Stimulated activated CD4-positive, alpha-beta T cell treated with anti-CD3 and anti-CD28 coated beads, Interleukin-2, amount 100 ng/mL, for 24 hours (primary cell): ENCODE measurements at places on chromosomes 1 and 21.
A peak's percentile ranks its signal among the peaks of the same experiment; 100 is the strongest.

- no peak for DNase-seq
Observed at GRCh38 chr1:23848673-23849616, 19.1 kb downstream of the FUCA1 start.

DNA sequence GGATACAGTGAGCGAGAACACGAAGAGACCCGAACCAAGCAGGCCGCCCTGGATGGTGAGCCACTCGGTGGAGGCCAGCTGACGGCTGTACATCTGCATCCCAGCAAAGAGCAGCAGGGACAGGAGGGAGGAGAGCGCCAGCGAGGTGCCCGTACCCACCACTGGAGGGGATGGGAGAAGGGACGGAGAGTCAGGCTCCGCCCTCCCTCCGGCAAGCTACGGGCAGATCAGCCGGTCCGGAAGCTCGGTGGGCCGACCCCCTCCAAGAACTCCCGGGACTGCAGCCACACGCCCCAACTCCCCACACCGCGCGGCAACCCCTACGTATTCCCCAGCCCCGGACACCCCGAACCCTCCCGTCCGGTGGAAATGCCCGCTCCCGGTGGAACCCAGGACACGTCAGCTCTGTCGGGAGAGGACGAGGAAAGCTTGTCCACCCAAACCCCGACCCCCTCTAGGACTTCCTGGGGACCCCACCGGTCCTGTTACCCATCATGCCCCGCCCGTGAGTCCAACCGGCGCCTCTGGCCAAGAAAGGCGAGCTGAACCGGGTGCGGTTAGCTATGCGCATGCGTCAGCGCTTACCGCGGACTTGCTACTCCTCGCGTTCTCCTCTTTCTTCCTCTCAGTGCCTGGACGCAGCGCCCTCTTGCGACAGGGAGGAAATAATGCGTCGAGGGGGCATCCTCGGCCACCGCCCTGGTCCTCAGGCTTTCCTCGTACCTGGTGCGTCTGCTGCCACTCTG is at the start of gene KRTCAP2:
Gene KRTCAP2, minus strand, starts transcription at position 573 of the 746 bp plus-strand sequence. Its CDS starts 80 bp downstream, at position 493.
- DNase-seq, result peak; percentile 95

DNA sequence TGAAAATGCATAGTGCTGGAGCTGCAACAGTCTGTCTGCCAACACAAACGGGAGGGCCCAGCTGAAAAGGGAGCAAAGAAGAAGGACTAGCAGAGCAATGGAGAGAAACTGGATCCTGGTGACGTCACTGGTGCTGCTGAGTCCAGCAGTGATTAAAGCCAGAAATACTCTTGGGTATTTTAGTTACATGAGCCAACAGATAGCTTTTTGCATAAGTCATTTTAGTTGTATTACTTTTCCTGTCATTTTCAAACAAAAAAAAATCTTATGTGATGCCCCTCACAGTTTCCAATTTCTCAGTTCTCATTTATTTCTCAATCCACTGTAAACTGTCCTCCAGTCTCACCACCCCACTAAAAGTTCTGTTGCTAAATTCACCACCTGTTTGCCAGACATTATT is 38.7 kb upstream of the NEK7 start:
- DNase-seq, result no peak

DNA sequence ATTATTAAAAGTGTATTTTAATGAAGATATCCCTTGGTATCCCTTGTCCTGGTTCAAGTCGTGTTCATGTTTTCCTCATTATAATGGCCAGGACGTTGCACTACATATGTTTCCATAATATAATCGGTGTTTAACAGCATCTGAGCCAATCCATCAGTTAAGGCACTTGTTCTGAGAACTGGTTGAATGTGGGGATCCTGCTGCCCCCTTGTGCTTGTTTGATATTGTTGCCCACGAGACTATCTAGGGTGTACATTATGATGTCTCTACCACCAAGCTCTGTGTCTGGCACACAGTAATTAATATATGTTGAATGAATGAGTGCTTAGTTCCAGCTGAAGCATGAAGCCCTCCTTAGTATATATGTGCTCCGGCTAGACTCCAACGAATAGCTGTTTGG is 193.0 kb downstream of the CACNA1E start:
- no peak for DNase-seq

DNA sequence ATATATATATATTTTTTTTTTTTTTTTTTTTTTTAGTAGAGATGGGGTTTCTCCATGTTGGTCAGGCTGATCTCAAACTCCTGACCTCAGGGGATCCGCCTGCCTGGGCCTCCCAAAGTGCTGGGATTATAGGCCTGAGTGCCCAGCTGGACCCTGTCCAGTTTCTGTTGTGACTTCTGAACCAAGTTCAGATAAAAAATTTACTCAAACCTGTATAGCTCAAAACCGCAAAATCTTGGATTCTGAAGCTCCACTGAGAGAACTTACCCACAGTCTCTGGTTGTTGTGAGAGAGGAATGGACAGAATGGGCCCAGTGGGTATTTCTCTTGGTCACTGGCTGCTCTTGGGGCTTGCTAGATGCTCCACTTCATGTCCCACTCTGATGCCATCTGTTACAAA is 76.4 kb downstream of the HS2ST1 start:
- DNase-seq, result no peak

GRCh38 chr1:202207292-202207691 is 13.7 kb downstream of the LGR6 start:
- no peak for DNase-seq

GRCh38 chr1:4085546-4085945 is 185.5 kb upstream of the C1orf174 start:
- no peak for DNase-seq

DNA sequence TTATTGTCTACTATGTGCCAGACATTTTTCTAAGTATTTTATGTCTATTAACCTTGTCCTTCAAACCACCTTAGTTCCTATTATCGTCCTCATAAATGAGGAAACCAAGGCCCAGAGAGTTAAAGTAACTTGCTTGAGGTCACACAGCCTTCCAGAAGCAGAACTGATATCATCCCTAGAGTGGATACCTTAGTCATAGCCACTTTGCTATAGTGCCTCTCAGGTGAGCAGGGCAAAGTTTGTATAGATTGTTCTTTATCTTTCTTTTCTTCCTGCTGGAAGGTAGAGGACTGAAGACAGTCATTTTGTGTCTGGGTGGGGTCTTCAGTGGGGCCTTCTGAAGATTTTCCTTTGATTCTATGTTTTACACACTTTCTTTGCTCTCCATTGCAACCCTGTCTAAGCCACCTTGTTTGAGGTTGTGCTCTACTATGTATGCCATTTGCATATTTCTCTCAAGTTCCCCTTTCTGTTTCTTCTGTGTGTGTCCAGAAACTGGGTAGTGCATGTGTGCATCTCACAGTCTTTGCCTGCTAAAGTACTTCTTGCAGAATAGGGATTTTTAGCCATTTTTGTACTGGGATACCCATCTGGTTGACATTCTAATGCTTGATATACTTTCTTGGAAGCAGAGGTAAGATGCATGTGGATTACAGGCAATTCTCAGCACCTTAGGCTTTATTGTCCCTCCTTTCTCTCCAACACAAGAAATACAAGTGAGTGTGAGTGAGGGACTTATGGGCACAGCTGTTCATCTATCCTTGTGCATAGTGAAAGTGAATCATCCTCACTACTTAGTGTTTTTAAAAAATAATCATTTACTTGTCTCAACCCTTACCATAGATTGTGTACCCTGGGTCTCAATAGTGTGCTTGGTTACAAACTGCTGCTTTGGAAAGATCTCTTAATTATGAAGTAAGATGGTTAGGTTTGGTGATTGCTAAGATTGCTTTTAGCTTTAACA is 207.6 kb upstream of the HMCN1 start:
- no peak for DNase-seq

DNA sequence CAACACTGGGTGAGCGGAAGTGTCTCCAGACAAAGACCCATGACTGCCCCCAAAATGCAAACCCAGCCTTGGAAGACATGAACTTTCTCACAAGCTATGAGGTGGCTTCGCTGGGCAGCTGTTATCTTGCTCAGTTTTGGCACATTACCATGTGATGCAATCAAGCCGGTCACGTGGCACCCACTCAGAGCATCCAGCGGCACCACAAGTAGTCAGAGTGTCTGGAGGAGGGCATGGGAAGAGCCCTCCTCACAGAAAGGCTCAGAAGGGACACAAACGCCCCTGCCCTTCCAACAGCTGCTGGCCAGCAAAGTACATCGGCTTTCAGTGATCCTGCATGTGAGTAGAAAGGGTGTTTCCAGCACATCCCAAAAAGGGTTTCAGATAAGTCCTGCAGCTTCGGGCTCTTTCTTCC is 145.5 kb upstream of the IRF2BP2 start:
- no peak for DNase-seq

- no peak for DNase-seq
Observed at GRCh38 chr1:91281782-91282181, 122.9 kb downstream of the HFM1 start.

- DNase-seq, result no peak
Observed at GRCh38 chr1:179761846-179762640, 19.0 kb downstream of the FAM163A start.

GRCh38 chr21:35002879-35003722 is 46.0 kb downstream of the RUNX1 start:
- no peak for DNase-seq

DNA sequence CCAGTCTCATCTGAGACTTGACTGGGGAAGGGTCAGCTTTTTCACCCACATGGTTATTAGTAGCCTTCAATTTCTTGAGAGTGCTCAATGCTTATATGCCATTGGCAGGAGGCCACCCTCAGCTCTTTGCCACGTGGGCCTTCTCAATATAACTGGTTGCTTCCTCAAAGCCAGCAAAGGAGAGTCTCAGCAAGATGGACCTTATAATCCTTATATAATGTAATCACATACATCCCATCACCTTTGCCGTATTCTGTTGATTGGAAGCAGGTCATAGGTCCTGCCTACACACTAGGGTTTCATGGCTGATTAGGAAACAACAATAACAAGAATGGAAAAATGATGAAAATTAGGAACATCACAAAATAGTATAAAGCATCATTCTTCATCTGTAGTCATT is 22.9 kb downstream of the TSEN15 start:
- no peak for DNase-seq

DNA sequence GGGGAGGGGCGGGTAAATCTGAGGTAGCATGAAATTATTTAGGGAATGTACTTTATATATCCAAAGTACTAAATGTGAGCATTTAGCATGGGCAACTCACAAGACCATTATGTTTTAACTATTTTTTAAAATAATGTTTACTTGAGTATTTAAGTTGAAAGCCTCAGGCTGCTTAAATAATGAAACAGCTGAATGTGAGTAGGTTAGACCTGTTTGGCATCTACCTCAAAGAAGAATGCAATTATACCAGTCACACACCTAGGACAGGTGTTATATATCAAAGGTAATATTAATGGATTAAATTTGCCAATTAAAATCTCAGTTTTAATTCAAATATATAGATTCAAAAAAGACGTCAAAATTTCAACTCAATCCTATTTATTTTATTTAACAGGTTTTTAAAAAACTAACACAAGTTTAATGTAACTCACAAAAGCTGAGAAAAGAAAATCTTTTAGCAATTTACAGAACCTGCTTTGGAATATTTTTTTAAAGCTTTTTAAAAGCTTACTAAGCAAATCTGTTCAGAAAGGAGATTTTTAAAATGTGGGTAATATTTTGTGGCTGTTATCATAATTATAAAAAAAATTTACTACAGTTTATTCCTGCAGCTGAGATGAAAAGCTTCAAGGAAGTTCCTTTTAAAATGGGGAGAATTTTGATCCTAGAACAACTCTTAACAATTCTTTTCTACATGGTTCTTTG is 104.6 kb upstream of the LBR start:
- DNase-seq, result no peak

DNA sequence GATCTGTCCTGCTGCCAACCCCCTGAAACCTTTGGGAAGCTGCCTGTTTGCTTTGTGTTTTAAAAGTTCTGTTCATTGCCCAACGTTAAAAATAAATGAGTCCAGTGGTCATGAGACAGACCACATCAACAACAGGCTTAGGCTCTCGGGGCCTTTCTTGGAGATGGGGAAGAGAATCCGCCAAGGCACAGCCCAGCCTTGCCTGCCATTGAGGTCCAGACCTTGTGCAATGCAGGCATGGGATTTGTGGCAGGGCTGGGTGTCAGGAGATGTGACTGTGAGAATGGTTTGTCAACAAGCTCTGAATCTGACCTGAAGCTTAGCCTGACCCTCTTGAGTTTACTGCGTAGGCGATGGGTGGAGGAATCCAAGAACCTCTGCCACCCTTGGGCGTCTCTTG is 4.2 kb downstream of the SPSB1 start:
- no peak for DNase-seq

- DNase-seq, result no peak
Observed at GRCh38 chr21:45586289-45586858, 44.1 kb upstream of the SLC19A1 start.

- no peak for DNase-seq
Observed at GRCh38 chr1:11458811-11459275, 20.1 kb upstream of the DISP3 start.

GRCh38 chr21:45893740-45894449 is 87.7 kb upstream of the COL6A1 start:
- DNase-seq, result no peak

- no peak for DNase-seq
Observed at GRCh38 chr1:222794656-222795474, 20.0 kb upstream of the DISP1 start.

GRCh38 chr1:172946814-172947507 is 103.8 kb downstream of the TNFSF18 start:
- no peak for DNase-seq

- DNase-seq, result no peak
Observed at GRCh38 chr1:218760601-218761570, 412.8 kb upstream of the LYPLAL1 start.

DNA sequence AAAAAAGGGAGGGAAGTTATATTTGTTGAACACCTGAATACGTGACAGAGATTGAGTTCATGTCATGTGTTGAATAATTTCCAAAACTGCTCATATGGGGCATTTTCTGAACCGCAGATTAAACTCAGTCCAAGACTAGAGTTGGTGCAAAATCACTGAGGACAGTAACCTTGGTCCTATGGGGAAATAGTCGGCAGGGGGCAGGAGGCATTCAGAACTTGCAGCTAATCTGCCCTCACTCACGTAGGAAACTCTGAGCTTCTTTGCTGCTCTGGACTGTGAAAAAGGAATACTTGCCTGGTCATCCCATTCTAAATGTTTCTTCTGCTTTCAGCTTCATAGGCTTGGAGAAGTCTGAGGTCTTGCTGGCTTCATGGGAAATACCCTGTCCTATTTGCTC is 228.3 kb upstream of the ZP4 start:
- no peak for DNase-seq

DNA sequence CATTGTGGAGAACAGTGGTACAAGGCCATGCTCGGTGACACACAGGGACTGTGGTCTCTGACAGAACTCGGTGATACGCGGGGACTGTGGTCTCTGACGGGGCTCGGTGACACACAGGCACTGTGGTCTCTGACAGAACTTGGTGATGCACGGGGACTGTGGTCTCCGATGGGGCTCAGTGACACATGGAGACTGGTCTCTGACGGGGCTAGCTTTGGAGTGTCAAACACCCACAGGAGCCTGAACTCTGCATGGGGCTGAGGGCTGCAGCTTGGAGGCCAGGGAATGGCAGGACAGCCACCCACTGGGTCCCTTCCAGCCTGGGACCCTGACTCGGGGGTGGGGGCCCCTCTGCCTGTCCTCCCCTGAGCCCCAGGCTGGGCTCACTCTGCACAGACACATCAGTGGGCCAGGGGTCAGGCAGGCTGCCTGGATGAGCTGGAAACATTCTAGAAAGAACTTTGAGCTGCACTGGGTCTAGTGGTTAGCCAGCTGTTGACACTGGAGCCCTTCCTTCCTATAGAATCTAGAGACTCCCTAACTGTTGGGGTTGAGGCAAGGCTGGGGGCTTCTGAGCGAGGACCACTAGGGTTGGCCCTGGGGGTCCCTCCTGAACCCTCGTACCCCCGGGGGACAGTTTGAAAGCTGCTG is 49.8 kb downstream of the DISP3 start:
- DNase-seq, result no peak
